Urinary bladder (tissue), 4 donors: ENCODE measurements at places on chromosomes 5 and 9. TPM values are rescaled to one million over a fixed set of nuclear protein-coding genes. Genes with fewer than 3 reads are reported as not detected.

GRCh38 chr9:4936277-4936676, 48.8 kb upstream of the JAK2 start:
- no peak for DNase-seq

DNA sequence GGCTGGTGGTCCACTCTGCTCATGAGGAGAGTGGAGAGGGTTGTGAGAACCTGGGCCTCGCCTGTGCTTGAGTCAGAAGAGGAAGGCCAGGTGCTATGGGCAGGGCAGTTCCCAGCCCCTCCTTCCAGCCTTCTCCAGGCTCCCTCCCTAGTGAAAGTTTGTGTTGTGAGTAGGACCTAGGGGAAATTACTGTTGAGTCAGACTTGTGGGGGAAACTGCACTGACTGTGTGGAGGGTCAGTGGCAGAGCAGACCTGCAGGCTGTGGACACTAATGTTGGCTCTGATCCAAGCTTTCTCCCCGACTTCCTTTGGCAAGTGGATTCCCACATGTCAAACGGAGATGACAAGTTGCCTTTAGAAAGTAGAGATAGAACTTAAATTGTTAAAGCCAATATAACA, 102.6 kb downstream of the ARHGAP26 start:
- DNase-seq: no peak

- no peak for DNase-seq
Measured at GRCh38 chr5:143279698-143280097, 123.8 kb downstream of the NR3C1 start.

- DNase-seq: no peak
Measured at GRCh38 chr5:112419164-112419985, at the start of gene EPB41L4A. EPB41L4A (minus strand) TSS chr5:112419277; CDS start chr5:112419039, 238 bp downstream.

DNA sequence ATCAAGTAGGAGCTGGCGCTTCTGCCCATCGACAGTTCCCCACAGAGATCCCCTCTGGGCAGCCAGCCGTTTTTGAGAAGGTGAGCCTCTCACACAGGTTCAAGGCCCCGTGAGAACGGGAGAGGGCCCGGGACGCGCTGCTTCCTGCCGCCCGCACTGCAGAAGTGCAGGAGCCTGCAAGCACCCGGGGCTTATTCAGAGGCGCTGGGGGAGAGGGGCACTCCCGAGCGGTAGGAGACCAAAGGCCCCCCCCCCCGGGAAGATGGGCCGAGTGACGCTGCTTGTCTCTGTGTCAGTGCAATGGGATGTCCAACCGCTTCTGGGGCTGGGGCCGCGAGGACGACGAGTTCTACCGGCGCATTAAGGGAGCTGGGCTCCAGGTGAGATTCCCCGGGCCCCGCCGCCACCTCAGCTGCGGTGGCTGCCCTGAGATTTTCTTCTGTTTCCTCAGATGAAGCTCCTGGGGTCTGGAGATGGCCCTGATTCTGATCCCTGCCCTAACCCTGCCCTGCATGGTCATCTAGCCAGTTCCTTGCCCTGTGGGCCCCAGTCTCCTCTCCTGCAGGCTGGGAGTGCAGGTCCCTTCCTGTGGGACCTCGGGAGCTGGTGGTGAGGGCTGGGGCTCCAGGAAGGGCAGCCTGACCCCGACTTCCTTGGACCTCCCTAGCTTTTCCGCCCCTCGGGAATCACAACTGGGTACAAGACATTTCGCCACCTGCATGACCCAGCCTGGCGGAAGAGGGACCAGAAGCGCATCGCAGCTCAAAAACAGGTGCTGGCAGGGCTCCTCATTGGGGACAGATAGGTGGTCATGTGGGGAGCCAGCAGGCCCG, 8.5 kb downstream of the B4GALT7 start:
- DNase-seq: no peak

PCA3 gene
- 6.1 TPM for polyA plus RNA-seq

DNA sequence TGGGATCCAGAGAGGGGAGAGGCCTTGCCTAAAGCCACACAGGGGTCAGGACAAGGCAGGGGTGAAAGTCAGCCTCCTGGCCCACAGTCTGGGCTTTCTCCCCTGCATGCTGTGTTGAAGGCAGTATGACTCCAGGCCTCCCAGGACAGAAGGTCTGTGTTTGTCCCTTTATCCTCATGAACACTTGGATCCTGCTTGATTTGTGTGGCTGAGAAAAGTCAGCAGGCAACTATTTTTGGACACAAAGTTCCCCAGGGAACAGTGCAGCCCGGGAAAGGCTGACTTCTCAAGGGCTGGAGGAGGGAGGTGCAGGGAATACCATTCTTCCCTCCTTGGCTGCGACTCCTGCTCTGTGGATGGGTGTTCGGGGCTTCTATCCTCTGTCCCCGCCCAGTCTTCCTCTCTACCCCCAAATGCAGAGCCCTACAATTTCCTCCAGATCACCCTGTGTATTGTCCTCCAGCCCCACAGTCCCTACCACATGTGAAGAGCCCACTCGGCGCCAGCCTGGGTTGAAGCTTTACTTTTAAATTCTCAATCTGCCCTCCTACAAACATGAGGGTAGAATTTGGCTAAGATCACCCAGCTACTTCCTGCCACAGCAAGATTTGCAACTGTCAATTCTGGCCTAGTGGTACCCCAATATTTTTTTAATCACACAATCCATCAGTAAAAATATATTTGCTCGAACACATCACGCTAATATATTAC, 4.1 kb downstream of the AKNA start:
- DNase-seq: no peak

GRCh38 chr5:80835128-80835527, 125.0 kb upstream of the RASGRF2 start:
- no peak for DNase-seq

DNA sequence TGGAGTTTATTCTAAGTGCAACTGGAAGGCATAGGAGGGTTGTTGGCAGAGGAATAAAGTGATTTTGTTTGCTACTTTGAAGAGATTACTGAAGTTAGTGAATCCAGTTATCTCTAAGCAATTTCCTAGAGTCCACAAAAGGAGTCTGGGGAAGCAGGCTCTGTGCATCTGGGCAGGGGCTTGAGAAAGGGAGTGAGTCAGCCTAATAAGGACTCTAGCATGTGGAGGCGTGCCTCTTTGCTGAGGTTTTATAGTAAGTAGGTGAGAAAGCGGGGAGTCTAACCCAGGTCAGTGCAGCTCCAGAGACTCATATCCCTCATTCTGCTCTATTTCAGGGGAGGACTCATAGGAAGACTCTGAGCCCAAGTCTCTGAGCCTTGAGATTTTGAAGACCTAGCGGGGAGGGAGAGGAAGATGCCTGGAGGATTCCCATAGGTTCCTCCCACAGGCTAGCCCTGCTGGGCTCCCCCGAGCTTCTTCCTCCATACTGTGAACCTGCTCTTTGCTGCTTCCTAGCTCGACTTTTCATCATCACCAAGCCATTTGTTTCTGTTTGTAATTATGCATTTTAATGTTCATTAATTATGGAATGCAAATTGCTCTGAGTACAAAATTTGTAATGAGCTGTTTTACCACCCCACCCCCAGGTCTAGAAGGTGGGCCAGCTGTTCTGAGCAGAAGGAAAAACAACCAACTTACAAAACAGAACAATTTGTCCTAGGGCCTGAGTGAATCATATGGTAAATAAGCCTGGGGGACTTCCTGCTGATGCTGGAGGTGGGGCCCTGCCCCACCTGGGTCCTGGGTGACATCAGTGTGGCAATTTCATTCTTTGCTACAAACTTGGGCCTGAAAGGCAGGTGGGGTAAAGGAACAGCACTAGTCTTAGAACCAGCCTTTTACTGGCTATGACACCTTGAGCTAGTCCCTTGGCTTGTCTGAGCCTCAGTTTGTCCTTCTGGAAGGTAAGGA, 150.2 kb downstream of the TRIM32 start:
- DNase-seq: peak; percentile 43

UGT3A1 gene
- polyA plus RNA-seq: 0.03 TPM

CNTNAP3 gene
- polyA plus RNA-seq: 4.3 TPM

DNA sequence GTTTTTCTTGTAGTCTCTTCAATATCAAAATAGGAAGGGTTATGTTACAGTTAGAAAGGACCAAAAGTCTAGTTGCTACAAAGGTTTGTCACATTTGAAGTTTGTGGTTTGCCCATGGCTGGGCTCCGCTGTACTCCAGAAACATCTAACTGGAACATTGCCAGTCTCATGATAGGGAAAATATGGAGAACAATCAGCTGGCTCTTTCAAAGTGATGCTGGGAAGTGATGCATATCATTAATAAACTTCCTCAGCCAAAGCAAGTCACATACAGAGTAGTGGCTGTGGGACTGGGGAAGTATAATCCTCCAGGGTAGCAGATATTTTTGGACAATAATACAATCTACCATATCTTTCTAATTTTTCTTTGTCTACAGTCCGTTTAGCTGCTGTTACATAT, 8.8 kb downstream of the BTF3 start:
- DNase-seq: no peak

LTC4S gene
- 12.8 TPM for polyA plus RNA-seq

PCDHGB3 gene
- polyA plus RNA-seq: 1.4 TPM

DNA sequence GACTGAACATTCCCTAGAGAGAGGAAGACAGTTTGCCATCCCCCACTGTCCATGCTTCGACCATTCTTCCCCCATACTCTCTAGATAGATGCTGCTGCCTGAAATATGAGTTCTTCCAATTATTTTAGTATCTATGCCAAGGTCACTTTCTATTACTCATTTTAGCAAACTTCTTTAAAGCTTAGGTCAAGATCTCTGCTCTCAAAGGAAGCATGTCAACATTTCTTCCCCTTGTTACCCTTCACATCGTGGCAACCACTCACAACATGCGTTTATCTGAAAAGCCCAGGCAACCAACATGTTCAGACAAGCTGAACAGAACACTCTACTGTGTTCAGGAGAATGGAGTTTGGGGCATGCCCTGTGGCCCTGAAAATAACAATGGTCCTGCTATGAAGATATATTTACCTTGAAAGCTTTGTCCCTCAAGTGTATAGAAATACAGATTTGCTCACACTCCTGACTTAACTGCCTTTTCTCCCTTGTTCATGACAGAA, 138.4 kb upstream of the KIF2A start:
- DNase-seq: peak; percentile 36

GRCh38 chr9:114082017-114082762, 4.1 kb upstream of the AMBP start:
- peak; percentile 85 for DNase-seq

GRCh38 chr5:57302643-57303042, 128.8 kb downstream of the GPBP1 start:
- no peak for DNase-seq
